ENCODE measurements at places on chromosomes 2 and 18. TPM values are rescaled to one million over a fixed set of nuclear protein-coding genes. Genes with fewer than 3 reads are reported as not detected.

DNA sequence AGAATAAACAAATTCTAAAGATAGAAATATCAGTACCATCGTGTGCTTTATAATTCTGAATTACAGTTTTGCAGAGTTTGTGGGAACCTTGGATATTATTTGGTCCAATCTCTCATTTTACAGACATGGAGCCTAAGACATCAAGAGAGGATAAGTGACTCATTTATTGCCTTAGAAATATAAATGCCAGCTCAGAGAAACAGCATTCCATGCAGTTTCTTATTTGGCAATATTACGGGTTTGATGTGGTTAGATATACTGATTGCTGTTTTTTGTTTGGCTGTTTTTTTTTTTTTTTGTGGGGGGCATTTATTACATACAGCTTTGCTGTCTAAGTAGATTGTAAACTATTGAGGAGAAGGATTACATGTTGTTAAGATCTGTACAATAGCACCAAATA, 1241.1 kb upstream of the LRRTM1 start:
- no peak for DNase-seq

GRCh38 chr18:11533942-11534496, 75.4 kb upstream of the SLC35G4 start:
- no peak for DNase-seq

- DNase-seq: no peak
These were observed 342.8 kb downstream of the MTX2 start for GRCh38 chr2:176612036-176612435.

DNA sequence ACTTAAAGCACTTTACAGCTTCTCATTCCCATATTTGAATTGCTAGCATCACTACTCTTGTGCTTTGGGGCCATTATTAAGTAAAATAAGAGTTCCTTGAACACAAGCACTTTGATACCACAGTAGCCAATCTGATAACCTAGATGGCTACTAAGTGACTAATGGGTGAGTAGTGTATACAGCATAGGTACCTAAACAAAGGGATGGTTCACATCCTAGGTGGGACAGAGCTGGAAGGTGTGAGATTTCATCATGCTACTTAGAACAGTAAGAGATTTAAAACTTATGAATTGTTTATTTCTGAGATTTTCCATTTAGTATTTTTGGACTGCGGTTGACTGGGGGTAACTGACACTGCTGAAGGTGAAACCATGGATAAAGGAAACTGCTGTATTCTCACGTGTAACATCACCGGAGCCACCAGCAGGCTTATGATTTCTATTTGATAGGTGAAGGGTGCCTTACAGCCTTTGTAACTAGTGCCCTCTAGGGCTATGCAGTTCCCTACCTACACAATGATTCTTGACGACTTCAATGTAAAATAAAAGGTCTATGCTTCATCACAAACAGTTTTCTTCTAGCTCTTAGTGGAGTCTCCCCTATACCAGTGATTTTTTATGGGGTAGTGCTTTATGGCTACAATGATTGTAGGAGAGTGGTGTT, 22.1 kb upstream of the CRIM1 start:
- DNase-seq: no peak

DNA sequence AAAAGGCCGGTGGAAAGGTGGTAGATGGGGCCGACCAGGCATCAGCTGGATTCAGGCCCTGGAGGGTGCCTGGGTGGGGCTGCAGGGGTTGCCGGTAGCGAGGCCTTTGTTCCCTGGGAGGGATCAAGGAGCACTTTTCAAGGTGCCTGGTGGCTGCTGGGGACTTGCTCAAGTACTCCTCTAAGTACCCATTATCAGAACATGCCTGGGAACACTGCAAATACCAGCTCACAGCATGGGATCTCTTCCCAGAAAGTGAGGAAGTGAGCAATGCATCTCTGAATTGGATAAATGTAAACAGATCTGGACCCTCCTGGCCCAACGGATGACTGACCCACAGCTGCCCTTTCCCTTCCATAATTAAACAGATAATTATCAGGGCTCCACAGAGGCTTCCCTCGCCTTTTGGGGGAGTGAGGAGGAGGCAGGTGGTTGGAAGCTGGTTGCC, 210.5 kb downstream of the SH3RF3 start:
- DNase-seq: no peak

Gene MC4R
- total RNA-seq: not detected
